Frontal cortex (tissue), 4 donors: ENCODE measurements at places on chromosomes 3 and 15. TPM values are rescaled to one million over a fixed set of nuclear protein-coding genes. Genes with fewer than 3 reads are reported as not detected.

- no peak for DNase-seq
These were observed 18.6 kb downstream of the FAM174B start for GRCh38 chr15:92636908-92637481.

Gene PARP15
- not detected for total RNA-seq

- no peak for DNase-seq
These were observed 3.3 kb downstream of the SCAMP2 start for GRCh38 chr15:74869726-74870407.

Gene PCOLCE2
- 6.9 TPM for total RNA-seq

Gene ROPN1
- not detected for total RNA-seq

DNA sequence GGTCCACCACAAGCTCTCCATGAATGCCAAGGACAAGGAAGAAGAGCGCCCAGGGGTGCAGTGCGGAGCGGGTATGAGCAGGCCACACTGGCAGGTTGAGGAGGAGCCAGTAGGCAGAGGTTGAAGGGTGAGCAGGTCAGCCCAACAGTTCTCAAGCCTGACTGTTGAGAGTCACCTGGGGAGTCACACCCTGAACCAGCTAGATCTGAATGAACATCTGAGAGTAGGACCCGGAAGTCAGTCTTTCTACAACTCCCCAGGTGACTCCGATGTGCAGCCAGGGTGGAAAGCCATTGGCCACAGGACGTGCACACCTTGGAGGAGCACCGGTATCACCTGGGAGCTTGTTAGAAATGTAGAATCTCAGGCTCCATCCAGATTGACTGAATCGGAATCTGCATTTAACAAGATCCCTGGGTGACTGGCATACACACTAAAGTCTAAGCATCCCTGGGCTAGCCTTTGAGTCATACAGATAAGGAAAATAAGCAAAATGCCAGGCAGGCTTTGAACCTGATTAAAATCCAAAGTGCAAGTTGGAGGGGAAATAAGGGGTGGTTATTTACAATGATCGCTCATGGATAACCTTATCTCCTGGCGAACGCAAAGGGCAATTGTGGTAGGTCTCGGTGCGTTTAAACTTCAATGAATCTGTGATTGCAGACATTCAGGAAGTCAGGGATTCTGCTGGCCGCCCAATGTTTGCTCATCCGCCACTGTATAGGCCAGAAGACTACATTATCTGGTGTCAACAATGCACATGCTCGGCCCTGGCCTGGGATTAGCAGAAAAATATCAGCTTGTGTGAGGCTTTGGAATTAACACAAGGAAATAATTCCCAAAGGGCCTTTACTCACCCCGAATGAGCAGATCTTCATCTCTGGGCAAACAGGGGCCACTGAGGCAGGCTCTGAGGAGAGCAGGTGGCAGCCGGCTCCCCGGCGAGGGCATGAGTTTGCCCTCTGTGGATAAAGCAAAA lies 11.7 kb upstream of the LYZL4 start:
- no peak for DNase-seq

Gene REC114
- total RNA-seq: not detected

Gene SCG5
- 136 TPM for total RNA-seq

GRCh38 chr3:284322-284721 lies 87.8 kb downstream of the CHL1 start:
- no peak for DNase-seq

DNA sequence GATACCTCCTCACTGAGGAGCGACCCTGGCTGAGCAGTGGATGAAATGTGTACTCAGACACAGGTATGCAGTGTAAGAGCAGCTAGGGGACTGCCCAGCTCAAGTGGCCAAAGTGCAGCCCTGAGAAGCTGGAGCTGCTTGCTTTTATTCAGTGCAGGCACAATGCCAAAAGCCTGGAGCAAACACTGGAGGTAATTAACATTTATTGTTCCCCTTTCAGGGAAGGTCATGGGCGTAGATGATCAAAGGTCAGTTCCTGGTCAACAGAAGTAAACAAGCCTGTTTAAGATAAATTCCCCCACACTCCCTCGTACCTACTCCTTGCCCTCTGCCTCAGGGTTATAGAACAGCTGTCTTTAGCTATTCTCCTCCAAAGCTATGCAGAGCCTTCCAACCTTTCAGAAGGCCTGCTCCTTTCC lies 17.5 kb downstream of the PLA2G4F start:
- DNase-seq: no peak

- peak; percentile 51 for DNase-seq
These were observed 34.9 kb downstream of the DCLK3 start for GRCh38 chr3:36729204-36730056.
